GM12891 (cell line): ENCODE measurements at places on chromosomes 4 and X.

GRCh38 chr4:70449220-70449619, 22.8 kb upstream of the MUC7 start:
- no peak for DNase-seq

DNA sequence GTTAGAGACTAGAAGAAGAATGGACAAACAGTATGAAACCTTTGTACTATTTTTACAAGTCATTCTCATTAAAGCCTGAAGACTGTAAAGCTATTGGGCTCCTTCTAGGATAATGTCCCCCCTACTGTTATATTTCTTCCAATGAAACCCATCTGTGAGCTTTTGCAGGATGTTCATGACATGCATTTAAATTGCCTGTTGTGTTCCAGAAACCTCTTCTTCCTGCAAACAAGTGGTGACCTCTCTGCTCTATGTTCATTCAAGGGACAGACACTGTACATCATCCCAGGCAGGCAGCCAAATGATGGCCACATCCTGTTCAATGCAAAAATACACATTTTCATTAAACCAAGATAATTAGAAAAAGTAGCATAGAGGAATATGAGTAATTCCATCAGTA, 128.0 kb downstream of the C4orf33 start:
- no peak for DNase-seq

- no peak for DNase-seq
Observed at GRCh38 chrX:68490644-68491043, 8.2 kb upstream of the YIPF6 start.

DNA sequence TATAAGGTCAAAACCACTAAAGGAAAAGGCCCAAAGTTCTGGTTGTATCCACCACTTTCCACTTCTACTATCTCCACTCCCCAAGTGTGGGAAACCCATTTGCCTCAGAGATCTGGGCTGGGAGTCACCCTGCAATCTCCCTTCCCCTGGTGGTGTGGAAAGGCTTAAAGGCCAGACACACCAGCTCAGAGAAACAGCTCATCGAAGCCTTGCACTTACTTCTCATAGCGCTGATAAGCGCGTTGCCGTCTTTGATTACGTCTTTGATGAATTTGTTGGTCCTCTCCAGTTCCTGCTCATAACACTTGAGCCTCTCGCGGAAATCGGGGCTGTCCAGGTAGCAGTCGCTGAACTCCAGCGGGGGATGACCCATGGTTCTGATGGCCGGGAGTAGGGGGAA, 647 bp downstream of the OPHN1 start:
- DNase-seq = no peak

GRCh38 chr4:152509595-152510225, 26.2 kb downstream of the FBXW7 start:
- DNase-seq = no peak

GRCh38 chr4:16772366-16772850, 126.0 kb downstream of the LDB2 start:
- no peak for DNase-seq
